ENCODE measurements at places on chromosomes 5 and 9.

- DNase-seq = no peak
Measured at GRCh38 chr5:160185626-160186360, 43.5 kb upstream of the FABP6 start.

- no peak for DNase-seq
Measured at GRCh38 chr5:147179562-147180147, 55.2 kb upstream of the STK32A start.

DNA sequence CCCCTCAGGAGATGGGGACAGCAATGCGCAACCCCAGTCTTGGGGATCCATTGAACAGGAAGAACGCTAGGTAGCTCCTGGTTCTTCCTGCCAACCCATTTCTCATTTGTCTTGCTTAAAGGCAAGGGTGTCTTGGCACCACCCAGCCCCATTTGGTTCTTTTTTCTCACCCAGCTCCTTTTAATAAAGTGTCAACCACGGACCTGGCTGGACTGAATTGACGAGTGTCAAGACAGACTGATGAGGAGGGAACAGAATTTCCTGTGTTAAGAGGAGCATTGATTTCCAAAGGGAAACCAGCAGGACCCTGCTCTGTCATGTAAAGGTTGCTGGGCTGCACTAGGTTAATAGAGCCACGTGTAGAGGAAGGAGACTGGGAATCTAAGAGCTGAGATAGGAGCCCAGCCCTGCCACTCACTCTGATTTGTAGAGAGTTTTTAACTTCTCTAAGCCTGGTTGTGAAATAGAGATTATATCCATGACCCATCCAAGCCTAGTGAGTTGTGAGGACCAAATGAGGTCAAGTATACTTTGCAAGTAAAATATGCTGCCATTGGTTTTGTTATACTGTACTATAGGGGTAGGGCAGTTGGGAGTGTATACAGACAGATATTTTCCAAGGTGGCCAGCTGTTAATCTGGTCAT is 33.7 kb downstream of the OSTF1 start:
- no peak for DNase-seq

DNA sequence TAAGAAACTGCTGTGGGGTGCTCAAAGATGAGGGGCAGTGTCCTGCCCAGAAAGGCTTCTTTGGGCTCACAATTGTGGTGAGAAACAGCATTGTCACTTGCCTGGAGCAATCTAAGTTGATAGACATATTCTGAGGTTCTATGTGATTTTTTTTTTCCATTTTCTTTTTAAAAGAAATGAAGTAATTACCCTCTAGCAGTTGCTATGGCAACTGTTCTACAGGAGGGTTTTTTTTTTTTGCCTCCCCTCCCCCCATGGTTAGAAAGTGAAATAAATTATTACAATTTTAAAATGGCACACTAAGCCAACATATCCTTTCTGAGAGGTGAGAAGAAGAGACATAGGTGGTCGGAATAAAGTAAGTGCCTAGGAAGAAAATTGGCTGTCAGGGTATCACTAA is 127.0 kb downstream of the UNC13B start:
- DNase-seq = no peak

Measured in memory B cell (primary cell).